ENCODE measurements at places on chromosomes 12 and 14.

DNA sequence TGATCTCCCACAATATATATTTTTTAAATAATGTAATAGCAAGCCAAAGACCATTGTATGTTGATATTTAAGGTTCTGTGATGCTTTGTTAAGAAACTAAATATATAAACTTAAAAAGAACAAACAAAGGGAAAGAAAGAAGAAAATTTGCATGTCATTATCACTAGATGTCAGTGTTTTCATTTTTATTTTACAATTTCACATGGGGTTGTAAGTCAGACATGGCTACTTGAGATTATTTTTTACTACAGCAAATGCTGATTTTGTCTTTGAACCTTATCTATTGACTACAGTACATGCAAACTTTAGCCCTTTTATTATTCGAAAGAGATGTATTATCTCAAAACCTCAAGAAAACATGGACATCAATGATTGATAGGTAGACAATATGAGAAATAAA lies 36.1 kb downstream of the SLCO1C1 start:
- no peak for DNase-seq

DNA sequence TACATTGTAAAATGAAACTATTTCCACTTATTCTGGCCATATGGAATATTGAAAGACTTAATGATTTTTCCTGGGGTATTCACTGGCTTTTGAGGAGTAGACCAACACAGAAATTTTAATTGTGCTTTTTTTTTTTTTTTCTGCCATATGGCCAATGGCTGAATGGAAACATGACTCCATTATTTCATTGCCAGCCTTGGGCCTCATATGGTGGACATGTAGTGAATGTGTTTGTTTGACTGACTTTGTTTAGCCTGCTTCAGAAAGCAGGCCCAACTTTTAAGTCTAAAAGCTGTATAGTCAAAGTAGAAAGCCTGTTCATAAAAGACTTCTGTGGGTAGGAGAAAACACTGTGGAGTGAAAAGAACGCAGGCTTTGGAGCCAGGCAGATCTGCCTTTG lies 2.4 kb downstream of the GNG2 start:
- DNase-seq = no peak

GRCh38 chr12:68530965-68531364 lies 79.7 kb upstream of the RAP1B start:
- DNase-seq = no peak

DNA sequence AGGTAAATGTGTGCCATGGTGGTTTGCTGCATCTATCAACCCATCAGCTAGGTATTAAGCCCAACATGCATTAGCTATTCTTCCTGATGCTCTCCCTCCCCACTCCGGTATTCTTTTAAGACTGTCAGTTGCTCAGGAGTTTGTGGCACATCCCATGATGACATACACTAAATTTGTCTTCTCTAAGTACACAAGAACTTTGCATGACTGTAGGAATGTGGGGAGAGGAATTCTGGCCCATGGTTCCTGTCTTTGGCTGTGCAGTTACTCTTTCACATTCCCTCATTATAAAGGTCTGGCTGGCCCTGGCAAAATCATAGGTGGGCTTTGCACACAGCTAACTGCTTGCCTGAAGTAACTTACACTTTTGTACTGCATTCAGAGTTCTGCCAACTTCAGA lies 30.3 kb downstream of the HMGA2 start:
- no peak for DNase-seq

DNA sequence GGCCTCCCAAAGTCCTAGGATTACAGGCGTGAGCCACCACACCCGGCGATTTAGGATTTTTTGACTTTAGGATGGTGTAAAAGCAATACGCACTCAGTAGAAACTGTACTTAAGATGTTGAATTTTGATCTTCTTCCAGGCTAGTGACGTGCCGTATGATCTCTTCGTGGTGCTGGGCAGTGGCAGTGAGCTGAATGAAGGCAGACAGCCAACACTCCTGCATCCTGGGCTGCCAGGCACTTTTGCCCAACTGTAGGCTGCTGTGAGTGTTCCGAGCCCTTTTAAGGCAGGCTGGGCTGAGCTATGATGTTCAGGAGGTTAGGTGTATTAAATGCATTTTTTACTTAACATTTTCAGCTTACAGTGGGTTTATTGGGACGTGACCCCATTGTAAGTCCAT lies 21.3 kb downstream of the IL31 start:
- no peak for DNase-seq

- no peak for DNase-seq
Observed at GRCh38 chr12:93571925-93572711, at the start of gene SOCS2. Gene SOCS2, plus strand, starts transcription at chr12:93572675. Its CDS starts 223 bp downstream, at chr12:93572898.

DNA sequence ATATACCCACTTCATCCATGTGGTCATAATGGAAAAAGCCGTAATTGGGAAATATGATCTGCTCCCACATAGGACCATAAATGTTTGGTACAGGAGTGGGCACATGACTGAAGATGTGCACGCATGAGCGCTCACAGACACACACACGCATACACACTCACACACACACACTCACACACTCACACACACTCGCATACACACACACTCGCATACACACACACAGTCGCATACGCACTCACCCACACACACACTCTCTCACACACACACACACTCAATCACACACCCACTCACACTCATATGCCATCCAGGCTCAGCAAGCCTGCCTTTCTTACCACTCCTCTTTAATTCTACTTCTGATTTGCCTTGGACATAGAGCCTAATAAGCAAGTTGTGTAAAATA lies 45.6 kb upstream of the EGLN3 start:
- no peak for DNase-seq

GRCh38 chr12:24788886-24789285 lies 160.0 kb downstream of the BCAT1 start:
- no peak for DNase-seq

GRCh38 chr12:114924946-114925475 lies 241.0 kb upstream of the TBX3 start:
- no peak for DNase-seq

- no peak for DNase-seq
Observed at GRCh38 chr14:22689199-22689598, 45.0 kb upstream of the OR6J1 start.

DNA sequence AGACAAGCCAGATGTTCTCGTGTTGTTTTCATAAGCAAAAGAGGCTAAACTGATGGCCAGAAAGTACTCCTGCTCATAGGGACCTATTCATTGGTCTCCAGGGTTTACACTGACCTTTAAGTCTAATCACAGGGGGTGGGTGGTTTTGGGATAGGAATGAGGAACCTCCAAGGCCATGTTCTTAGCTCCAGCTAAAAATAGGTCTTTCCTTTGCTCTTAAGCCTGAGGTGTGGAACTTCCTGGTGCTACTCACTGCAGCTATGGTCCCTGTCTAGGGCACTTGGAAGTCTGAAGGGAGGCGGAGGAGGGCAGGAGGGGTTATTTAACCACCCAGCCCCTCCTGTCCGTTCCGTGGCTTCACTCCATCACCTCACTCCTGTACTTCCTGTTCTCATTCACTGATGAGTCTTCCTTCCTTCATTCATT lies 18.6 kb downstream of the GPRC5A start:
- no peak for DNase-seq

GRCh38 chr12:40829738-40830144 lies 137.5 kb downstream of the CNTN1 start:
- no peak for DNase-seq

- DNase-seq = no peak
Observed at GRCh38 chr12:100753837-100754236, 40.7 kb upstream of the ANO4 start.

DNA sequence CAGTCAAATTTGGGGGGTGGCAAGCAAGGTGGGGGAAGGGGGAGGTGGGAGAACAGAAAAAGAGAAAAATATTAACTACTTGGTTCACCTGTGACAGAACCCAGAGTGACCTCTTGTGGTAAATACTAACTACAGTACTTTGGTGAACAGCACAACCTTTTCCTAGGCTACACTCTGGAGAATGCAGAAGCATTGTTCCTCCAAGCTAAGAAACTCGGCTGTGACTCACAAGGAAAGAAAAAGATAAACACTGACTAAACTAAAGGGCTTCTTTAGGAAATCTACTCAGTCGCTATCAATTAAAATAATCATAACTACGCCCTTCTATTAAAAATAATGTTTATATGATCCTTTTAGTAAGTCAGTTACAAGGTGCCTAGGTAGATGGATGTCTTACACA lies 5.4 kb downstream of the KCNH5 start:
- DNase-seq = no peak

Measured in activated gamma-delta T cell treated with Interleukin-2 at 50 U/mL for 16 hours (primary cell).